ENCODE measurements at places on chromosomes 12 and 14. TPM values are rescaled to one million over a fixed set of nuclear protein-coding genes. Genes with fewer than 3 reads are reported as not detected.

DNA sequence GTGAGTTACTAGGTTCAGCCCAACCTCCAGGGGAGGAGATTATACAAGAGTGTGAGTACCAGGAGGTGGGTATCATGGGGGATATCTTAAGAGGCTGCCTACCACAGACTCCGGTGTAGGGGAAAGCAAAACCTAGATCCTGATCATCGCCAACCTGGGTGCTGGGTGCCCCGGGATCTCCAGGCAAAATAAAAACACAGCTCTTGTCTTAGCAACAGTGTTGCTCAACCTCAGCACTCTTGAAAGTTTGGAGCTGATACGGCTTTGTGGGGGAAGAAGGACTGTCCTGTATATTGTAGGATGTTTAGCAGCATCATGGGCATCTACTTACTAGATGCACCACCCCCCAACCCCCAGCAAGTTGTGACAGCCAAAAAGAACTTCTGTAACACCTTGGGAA lies 74.5 kb downstream of the CCDC60 start:
- DNase-seq, result no peak

DNA sequence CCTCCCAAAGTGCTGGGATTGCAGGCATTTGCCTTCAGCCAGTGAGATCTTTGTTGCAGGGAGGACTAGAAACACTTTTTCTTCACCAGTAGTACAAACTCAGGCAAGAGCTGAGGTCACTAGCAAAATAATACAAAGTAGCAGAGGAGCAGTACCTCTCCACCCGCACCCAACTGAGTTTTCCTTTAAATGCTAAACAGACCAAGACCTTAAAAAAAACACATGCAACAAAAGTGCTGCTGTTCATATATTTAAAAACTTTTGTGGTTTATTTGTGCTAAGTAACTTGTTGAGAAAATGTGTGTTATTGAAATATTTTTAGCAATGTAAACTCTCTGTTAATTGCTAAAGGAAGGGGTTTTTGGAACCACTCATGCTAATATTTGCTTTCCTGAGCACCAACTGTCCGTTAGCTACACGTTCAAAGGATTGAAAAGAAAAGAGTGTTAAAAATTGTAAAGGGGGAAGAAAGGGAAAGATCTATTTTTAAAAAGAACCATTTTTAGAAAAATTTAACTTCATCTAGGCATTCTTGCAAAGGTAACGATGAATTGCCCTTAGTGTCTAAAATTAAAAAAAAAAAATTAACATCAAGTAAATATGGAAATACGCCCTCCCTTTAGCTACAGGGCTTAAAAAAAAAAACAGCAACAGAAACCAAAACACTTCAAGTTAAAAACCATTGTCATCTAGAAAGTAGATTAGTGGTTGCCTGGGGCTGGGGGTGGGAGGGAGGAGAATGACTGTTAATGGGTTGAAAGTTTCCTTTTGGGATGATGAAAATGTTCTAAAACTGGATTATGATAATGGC lies 114.0 kb upstream of the KRAS start:
- DNase-seq, result no peak

DNA sequence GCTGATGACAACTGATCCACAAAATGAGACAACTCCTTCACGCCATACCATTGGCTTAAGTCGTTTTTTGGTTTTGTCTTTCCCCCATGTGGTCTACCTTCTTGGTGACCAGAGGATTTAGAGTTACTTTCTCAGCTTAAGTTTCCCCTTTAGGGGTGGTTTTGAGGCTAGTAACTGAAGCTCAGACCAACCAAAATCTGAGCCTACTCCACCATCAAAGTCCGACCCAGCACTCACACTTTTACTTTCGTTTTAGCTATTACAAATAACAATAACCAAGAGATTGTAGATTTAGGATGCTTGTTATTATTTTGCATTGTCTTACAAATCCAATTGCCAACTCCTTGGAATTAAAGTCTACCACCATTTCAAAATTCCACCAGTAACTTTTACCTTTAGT lies 130.6 kb upstream of the MDM1 start:
- DNase-seq, result peak; percentile 19

DNA sequence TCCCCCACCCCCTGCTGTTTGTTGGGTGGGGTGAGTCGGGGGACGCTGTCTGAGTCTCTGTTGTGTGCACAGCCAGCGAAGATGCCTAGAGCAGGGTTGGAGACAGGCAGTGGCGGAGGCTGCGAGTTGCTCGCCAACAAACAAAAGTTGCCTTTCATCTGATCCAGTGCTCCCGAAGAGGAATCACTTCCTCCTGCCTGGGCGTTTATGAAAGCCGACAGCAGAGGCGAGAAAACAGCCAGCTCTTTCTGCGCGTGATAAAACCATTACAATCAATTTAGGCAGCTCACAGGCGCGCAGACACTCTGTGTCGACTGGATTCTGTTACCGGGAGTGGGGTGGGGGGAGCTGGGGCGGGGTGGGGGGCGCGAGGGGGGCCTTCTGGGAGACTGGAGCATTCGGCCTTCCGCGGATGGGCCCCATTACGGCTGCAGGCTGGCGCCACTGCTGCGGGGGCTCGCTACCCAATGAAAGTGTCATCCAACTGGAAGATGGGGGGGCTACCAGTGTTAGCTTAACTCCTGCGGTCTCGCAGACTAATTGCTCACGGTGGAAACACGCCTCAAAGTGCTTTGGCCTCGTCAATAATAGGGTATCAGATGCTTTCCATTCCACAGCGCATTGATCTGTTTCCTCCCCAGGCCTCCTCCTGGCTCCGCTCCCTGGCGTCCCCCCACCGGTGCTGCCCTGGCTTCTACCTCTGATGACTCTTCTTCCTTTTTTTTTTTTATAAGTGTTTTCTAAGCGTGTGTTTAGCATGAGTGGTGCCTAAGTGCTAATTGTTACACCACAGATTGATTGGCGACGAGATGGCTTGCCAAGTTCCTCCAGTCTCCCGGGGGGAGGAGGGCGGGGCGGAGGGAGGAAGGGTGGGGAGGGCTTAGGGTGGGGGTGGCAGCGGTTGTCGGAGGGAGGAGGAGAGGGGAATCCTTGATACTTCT lies 678.4 kb downstream of the MED13L start:
- no peak for DNase-seq

DNA sequence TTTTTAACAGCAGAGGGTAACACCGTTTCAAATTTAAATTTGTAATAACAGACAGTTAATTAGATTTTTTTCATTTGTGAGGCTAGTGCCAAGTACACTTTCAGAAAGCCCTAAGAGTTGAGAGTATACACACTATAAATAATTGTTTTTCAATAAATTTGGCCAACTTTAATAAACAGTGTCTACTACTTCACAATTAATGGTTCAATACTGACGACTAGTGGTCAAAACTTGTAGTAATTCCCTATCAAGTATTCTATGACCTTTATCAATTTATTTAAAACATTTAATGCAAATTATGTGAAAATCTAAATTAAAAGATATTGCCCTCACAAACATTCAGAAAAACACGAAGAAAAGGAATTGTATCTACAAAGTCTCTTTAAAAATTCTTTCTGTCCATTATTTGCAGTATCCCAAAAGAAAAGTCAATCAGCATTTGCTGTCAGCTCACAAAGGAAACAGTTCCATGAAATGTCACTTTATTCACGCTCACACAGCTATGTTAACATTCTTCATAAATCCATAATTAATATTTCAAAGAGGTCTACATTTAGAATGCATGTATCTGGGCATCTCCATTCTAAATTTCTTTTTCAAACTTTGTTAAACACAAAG lies 91.2 kb downstream of the CEP128 start:
- DNase-seq, result no peak

Gene DBX2
- not detected for total RNA-seq

Gene FAIM2
- total RNA-seq, result not detected

Measured in naive thymus-derived CD8-positive, alpha-beta T cell (primary cell).